ENCODE measurements at places on chromosomes 3 and 15.

GRCh38 chr3:31589228-31589627, 56.5 kb downstream of the STT3B start:
- DNase-seq = no peak

DNA sequence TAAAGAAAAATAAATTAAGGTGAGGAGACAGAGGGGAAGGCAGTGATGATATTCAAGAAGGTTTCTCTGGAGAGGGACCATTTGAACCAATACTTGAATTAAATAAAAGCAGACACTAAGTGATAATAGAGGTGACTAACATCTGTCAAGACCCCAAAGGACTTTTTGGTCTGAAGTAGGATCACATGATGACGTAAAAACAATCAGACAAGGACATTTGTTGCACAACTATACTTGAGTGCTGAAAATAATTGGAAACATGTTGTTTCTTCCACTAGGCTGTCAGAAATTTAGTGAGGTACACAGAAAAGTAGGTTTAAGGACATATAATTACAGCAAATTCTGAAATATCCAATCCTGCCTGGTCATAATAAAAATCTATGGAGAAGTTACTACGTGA, 179.5 kb downstream of the WNT5A start:
- DNase-seq = no peak

DNA sequence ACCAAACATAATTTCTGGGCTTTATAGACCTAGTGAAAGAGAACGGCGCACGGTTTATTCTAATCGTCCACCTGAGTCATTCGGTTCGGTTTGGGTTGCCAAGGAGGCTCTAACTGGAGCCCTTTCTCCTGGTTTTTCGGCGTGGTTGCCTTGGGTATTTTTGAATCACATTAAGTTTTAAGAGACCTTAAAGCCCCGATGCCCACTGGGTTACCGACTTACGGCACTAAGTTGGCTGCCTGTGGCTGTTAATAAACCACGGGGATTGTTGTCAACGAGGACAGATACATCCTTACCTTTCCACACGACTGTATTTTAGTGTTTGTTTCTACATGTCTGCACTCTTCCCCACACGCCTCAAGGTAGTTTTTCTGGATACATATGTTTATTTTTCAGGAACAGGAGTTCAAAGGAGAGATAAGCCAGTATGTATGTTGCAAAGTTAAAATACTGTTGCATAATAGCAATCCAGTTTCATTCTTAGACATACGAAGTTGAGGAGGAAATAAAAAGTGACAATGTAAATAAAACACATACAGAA, 1.2 kb upstream of the ANP32A start:
- no peak for DNase-seq

GRCh38 chr15:98560338-98560737, 88.0 kb upstream of the IGF1R start:
- DNase-seq = no peak

All from activated T-cell treated with anti-CD3 and anti-CD28 coated beads for 48 hours (primary cell).